Smooth muscle cell of the brain vasculature (primary cell): ENCODE measurements at places on chromosomes 4 and X.

DNA sequence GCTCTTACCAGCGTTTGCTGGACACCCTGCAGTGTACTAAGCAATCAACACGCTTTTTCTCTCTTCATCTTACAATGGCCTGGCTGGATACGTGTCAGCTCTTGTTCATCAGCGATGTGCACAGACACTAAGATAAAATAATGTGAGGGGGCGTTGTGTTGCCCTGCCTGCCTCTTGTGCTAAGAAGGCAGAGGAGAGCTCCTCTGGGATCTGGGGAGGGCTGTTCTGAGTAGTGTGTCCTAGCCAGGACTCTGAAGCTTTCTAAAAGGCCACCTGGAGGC lies 49.7 kb downstream of the NELFA start:
- DNase-seq, result no peak

DNA sequence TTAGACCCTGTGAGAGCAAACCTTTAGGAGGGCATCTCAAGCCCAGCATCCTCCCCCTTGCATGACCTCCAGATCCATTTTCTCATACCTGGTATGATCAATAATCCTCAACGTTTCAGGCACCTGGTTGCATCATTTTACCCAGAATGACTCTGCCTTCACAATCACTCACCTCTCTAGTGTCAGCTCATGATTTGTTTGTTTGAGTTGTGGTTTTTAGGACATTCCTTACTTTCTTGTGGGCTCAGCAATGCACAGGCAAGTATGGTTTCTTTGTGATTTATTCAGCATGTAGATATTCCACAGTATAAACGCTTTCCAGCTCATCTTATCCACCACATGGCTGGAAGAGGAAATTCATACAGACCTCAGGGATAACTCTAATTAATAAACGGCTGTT lies 93.6 kb upstream of the CPEB2 start:
- DNase-seq, result no peak

- no peak for DNase-seq
Observed at GRCh38 chr4:26122690-26123089, 198.1 kb upstream of the RBPJ start.

GRCh38 chr4:86855572-86855971 lies 6.4 kb upstream of the SLC10A6 start:
- DNase-seq, result no peak

GRCh38 chr4:159607809-159608208 lies 504.9 kb downstream of the RAPGEF2 start:
- DNase-seq, result no peak

DNA sequence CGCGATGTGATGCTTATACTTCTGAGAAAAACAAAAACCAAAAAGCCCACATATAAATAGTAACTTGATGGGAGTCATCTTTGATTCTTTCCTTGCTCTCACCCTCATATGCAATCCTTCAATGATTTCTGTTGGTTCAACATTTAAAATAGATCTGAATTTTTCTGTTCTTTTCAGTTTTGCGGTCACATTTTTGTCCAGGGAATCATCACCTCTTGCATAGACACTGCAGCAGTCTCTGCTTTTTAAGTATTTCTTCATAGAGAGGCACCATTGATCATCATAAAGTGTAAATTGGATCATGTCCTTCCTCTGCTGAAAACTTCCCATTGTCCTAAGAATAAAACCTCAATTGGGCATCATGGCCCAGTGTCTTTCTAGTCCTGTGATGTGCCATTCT lies 81.1 kb upstream of the SLC4A4 start:
- DNase-seq, result no peak
